ENCODE measurements at places on chromosomes 1 and 21.
A peak's percentile ranks its signal among the peaks of the same experiment; 100 is the strongest.

DNA sequence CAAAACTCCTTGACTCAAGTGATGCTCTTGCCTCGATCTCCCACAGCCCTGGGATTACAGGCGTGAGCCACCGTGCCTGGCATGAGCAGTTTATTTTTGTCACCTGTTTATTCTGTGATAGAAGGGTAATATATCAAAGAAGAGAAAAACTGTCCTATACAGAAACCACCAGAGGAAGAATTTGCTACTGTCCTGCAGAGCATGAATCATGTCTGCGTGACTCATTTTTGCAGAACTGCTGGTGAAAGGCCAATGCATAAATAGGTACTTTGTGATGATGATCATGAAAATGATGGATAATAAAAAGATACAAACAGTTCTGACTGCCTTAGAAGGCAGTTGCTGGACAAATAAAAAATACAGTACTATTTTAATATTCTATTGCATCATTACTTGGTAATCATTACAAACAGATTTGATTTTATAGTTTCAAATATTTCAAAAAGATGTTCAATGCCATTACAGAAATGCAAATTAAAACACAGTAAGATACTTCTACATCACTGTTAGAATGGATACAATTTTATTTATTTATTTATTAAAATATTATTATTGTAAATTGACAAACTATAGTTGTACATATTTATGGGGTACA lies 26.5 kb downstream of the RIPPLY3 start:
- DNase-seq, result no peak

DNA sequence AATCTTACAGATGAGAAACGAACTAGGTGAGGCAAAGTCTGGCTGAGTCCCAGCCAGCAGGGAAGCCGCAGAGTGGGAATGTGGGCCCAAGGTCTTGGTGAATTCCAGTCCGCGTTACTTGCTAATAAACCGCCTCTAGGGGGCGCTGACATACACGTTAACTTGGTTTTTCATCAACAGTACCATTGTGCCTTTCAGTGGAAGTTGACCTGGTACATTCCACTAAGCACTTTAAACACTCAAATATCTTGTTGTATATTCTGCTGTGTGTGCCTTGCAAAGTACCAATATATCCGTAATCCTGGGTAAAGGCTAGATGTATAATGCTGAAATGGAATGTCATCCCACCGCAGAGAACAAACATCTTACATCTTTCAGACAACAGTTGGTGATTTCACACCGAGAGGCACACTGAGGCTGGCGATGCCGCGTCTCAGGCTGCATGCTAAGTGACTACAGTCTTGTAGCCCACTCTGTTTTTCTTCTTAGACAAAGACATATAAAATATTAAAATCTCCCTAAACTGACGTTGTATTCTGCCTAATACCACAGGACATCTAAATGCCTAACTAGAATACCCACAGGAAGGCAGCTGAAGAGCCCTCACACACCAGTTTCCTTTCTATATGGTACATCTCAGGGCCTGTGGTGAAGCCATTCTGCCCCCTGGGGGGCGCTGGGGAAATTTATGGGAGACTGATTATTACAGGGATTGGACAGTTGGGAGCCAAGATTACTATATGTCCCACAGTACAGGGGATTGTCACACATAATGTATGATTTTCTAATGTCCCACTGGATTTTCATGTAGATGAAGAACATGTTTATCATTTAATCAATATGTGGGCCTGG lies 49.2 kb upstream of the C1orf198 start:
- peak; percentile 62 for DNase-seq

DNA sequence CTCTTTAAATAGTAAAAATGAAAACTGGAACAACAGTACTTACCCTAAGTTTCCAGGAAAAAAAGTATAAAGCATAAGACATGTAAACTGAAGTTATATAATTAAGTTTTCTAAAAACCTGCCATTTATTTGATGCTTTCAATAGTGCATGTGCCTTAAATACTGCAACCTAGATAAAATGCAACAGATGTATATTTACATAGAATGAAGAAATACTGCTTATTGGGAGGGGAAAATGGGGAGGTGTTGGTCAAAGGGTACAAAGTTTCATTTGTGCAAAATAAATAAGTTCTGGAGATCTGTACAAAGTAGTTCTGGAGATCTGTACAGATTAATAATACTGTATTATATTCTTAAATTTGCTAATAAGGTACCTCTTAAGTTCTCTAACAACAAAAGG lies 68.6 kb downstream of the PRPF38A start:
- no peak for DNase-seq

- DNase-seq, result peak; percentile 49
Observed at GRCh38 chr1:24830680-24831272, 85.5 kb downstream of the CLIC4 start.

- DNase-seq, result no peak
Observed at GRCh38 chr1:87706203-87706602, 377.5 kb downstream of the LMO4 start.

DNA sequence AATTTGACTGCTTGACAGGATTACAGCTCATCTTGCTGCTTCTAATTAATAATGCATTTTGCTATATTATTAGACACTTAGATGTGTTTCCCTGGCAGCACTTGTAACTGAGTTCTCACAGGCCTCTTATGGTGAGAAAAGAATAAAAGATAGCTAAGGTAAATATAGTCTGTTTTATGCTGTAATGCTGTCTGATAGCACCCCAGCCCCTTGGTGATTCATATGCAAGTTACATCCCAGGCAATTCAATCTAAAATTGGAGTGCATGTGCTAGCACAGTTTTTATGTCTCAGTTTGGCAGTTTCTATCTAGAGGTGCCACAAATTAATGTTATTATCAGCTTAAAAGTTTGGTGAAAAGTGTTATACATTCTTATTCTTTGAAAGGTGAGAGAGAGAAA lies 42.2 kb downstream of the RGS13 start:
- no peak for DNase-seq

- DNase-seq, result no peak
Observed at GRCh38 chr21:42616941-42617340, 36.5 kb upstream of the PDE9A start.

DNA sequence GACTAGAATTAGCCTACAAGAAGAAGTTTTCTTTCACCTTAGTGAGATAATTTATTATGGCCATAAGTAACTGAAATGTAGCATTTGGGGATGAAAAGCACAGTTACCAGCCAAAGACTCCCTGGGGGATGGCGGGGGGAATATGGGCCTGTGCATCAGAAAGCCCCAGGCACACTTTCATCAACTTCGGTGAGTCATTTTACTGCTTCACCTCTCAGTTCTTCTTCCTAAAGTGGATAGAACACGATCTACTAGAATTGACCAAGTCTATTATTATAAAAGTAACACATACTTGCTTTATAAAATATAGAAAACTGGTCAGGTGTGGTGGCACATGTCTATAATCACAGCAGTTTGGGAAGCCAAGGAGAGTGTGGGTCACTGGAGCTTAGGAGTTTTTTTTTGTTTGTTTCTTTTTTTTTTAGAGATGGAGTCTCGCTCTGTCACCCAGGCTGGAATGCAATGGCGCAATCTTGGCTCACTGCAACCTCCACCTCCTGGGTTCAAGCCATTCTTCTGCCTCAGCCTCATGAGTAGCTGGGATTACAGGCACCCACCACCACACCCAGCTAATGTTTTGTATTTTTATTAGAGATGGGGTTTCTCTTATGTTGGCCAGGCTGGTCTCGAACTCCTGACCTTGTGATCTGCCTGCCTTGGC lies 141.8 kb downstream of the ZZZ3 start:
- DNase-seq, result no peak

DNA sequence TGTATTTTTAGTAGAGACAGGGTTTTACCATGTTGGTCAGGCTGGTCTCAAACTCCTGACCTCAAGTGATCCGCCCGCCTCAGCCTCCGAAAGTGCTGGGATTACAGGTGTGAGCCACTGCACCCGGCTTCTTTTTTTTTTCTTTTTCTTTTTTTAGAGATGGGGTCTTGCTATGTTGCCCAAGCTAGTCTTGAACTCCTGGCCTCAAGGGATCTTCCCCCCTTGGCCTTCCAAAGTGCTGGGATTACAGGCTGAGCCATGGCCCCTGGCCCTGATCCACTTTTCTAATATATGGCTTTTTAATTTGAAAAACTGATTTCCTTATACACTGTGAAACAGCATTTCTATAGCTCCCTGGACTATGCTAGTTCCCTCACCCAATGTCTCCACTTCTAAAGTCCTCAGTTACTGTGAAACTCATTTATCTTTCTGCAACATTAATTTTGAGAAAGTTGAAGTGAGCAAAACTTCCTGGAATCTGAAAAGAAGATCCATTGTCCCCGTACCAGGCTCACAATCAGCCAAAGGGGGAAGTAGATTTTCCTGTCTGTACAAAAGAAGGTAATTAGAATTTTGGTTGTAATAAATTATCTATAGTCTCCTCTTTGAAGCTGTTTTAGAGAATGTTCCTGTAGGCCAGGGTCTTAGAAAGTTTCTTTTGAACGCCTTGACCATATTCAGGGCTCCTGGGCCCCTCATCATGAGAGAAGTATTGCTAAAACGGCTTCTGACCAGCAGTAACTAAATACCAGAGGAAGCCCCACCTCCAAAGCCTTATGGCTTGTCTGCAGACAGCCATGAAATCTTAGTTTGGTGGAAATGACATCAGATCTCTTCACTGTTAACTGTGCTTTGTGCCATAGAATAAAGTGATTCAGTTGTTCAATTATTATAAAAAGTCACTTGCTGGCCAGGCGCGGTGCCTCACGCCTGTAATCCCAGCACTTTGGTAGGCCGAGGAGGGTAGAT lies 34.9 kb downstream of the DEGS1 start:
- no peak for DNase-seq

DNA sequence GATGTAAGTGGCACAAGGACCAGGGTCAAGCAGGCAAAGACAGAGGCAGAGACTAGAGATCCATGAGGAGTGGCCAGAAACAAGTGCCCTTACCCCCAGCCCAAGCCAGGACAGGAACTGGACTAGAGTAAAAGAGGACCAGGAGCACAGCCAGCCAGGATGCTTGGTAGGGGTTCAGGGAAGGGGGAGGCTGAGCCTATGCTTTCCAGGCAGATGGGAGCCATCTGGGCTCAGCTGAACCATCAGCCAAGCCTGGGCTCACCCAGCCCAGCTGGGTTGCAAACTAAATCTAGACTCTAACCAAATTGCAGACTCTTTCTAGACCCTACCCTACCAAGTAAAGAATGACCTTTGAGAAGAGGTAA lies 15.2 kb downstream of the PDZK1IP1 start:
- no peak for DNase-seq

DNA sequence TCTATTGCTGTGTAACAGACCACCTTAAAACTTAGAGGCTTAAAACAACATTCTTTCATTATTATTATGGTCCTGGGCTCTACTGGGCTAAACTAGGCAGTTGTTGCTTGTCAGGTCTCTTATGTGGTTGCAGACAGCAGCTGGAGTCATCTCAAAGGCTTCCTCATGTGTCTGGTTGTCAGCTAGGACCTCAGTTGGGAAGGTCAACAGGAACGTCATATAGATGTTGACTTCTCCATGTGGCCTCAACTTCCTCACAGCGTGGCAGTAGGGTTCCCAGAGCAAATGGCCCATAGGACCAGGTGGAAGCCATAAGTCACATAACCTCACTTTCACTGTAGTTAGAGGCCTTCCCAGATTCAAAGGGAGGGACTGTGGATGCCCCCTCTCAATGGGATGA lies 15.4 kb upstream of the MEF2D start:
- no peak for DNase-seq

DNA sequence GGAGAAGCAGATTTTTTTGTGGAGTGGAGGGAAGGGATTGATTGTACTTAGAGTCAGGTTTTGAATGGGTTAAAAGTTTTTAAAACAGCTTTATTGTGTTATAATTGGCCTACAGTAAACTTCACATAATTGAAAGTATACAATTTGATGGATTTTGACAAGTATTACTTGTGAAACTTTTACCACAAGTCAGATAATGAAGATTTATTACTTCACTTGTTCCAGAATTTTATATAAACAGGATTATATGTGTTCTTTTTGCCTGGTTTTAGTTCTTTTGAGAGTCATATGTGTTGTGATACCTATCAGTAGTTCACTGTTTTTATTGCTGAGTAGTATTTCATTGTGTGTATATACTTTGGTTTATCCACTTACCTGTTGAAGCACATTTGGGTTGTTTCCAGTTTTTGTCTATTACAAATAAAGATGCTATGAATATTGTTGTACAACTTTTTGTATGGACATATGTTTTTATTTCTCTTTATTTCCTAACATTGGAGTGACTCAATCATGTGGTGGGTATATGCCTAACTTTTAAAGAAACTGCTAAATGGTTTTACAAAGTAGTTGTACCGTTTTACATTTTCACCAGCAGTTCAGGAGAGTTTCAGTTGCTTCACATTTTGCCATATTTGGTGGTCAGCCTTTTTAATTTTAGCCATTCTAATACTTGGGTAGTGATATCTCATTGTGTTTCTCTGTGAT lies 71.0 kb downstream of the DYRK1A start:
- no peak for DNase-seq

DNA sequence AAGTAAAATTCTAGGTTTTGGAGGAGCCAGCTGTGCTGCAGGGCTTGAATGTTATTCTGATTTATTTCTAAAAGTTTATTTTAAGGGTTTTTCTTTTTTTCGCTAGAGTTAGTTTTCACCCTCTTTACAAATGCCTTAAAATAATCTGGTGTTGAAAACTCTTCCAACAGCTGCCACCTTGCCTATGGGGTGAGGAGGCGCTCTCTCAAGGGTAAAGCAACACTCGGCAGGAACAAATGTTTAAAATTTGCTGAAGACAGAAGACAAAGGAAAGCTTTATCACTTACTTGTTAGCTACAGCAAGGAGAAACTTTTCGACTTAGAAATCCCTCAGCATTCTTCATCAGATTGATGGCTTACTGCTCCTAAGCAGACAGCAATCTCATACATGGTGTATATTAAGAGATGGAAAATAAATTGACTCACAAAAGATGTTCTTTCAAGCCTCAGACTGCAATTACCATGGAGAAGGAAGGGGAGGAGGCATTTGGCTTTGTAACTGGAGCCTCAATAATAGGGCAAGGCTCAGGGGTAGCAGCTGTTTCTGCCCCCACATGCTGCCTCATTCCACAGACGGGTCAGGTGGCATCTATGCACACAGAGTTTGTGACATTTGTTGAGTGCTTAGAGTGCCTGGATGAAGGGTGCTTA lies 79.8 kb upstream of the RALGPS2 start:
- no peak for DNase-seq

GRCh38 chr1:182766881-182767645 lies 22.5 kb upstream of the NPL start:
- no peak for DNase-seq
